IMR-90 (cell line): ENCODE measurements at places on chromosomes 4 and X. TPM values are rescaled to one million over a fixed set of nuclear protein-coding genes. Genes with fewer than 3 reads are reported as not detected.

DNA sequence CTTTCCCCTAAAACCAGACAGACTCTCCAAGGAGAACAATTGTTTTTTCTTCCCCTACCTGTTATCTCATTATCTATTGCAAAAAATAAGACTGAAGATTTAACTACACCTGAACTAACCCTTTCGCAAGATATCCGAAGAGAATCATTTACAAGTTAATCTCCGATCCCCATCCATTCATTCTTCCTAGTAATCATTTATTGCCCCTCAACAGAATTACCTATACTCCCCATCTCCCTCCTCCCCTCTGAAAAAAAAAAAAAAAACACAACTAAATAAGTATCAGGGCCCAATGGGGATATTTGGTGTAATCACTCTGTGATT lies 28.9 kb upstream of the AP1S2 start:
- no peak for DNase-seq

GRCh38 chr4:139791681-139792080 lies 126.1 kb downstream of the MGST2 start:
- DNase-seq: no peak

GRCh38 chr4:83247415-83248357 lies 36.9 kb downstream of the COQ2 start:
- DNase-seq: no peak

GRCh38 chr4:146029939-146030710 lies 91.5 kb upstream of the ZNF827 start:
- DNase-seq: no peak

DNA sequence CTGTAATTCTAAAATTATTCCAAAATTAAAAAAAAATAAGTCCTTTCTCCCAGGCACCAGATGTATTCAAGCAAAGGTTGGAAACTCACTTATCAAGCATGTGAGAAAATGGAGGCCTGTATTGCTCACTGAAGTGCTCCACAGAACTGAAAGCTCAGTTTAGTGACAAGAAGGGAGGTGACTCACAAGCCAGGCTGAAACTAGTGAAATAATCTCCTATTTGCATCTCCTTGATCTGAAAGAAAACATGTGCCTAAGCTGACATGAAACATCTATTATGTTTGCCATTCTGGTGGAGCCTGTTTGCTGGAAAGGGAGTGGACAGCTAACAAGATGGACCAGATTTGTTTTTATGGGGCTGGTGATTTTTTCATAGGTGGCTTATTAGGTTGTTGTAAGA lies 54.0 kb upstream of the AMELX start:
- peak; percentile 77 for DNase-seq

GRCh38 chr4:91099666-91100065 lies 972.5 kb downstream of the CCSER1 start:
- DNase-seq: no peak

GRCh38 chr4:110616238-110617074 lies 6.4 kb downstream of the PITX2 start:
- no peak for DNase-seq

GRCh38 chrX:152813206-152813605 lies 17.4 kb downstream of the CETN2 start:
- DNase-seq: no peak

DNA sequence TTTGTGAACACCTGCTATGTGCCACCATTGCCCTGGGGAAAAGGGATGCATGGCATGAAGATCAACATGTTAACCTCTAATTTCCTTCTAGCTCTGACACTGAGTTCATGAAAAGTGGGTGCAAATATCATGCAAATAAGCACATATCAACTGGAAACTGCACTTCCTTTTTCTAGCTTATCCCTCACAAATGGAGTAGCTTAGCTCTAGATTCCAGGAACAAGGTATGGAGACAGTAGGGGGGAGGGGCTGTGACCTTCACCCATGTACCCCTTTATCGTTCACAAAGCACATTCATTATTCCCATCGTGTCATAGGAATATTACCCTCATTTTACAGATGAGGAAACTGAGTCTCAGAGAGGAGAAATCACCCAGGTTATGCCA lies 37.4 kb downstream of the STARD8 start:
- DNase-seq: no peak

GRCh38 chr4:172899861-172900260 lies 268.8 kb upstream of the GALNT7 start:
- DNase-seq: no peak

- no peak for DNase-seq
These were observed 49.5 kb downstream of the CLCN4 start for GRCh38 chrX:10206317-10206716.

DNA sequence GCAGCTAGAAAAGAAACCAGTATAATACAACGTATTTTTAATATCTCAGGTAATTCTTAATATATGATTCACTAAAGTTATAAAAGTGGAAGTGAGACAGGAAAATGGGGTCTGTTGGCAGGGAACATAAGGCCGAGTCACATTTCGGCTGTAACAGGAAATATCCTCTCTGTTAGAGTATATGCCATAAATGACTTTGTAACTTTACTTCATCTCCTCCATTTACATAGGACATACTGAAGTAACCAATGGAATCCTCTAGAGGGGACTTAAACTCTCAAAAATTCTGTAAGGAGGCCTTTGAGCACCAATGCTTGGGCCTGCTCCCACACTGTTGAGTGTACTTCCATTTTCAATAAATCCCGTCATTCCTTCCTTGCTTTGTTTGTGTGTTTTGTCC lies 71.3 kb downstream of the ANKRD17 start:
- DNase-seq: peak; percentile 53

DNA sequence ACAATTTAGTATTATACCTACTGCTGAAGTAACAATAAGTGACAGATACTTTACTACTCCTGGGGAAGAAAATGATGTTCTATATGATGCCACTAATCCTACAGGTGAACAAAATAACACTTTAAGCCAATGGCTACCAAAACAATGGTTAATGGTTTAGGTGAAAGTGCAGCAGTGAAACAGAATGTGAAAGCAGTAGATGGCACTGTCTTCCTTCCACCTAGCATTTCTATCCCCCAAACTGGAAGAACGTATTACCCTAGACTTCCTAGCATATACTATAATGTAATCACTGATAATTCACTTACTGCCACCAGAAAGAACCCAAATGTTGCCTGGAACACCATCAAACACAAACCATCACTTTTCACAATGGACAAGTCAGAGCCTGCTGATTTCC lies 18.9 kb upstream of the CABS1 start:
- DNase-seq: no peak

DNA sequence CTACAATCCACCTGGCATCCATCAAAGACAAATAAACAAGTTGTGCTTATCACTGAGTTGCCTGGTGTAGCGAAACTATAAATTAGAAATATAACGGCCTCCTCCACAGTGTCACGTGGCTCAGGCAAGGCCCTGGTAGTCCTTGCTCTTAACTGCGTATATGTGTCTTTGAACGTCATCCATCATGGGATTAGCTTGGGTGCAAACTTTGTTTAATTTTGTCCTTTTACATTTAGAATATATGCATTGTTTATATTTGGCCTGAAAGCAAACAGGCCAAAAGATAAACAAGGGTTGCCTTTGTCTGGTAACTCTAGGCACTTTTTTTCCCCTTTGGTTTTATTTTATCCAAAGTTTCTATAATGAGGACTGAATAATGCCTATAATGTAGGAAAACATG lies 184.9 kb downstream of the KIT start:
- no peak for DNase-seq

DNA sequence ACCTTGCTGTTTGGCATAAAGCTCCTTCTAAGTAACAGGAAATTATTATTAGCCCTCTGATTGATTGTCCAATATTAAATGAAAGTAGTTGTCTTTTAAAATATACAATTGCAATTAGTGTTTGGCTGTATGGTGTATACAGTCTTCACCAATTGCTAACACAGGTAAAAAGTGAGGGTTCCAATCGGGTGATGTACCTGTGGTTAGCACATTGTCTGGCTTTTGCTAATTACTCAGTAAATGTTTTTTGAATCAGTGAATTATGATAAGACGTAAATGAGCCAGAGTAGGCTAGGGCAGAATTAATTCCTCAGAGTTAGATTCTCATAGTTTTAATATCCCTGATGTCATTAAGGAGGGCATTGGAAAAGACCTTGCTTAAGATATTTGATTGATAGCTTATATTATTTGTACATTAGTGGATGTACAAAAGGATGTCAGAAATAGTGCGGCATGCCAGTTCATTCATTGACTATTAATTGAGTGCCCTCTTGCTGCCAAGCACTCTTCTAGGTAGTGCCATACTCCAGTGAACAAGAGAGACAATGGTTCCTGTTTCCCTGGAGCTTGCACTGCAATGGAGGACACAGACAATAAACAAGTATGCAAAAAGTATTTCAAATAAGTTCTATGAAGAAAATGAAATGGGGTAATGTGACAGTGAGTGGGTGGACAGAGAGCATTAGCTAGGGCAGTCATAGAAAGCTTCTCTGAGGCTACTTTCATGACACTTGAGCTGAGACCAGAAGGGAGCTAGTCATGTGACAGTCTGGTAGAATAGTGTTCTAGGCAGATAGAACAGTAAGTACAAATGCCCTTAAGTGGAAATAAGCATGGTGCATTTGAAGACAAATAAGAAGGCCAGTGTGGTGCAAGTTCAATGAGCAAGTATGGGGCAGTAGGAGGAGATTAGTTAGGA lies 205.9 kb upstream of the CASK start:
- DNase-seq: no peak

GRCh38 chr4:21656832-21657231 lies 291.7 kb downstream of the KCNIP4 start:
- no peak for DNase-seq

Gene RPL10
- 4,696 and 7,467 TPM in 2 replicates for polyA plus RNA-seq

Gene CSN1S1
- not detected in 2 replicates for polyA plus RNA-seq

Gene P2RY8
- not detected in 2 replicates for polyA plus RNA-seq

Gene PDLIM5
- 96.5 and 98.9 TPM in 2 replicates for polyA plus RNA-seq

Gene FATE1
- polyA plus RNA-seq: not detected in 2 replicates

Gene MAGED1
- polyA plus RNA-seq: 502 and 552 TPM in 2 replicates

Gene ZNF674
- polyA plus RNA-seq: 1.7 and 2.2 TPM in 2 replicates

Gene GSX2
- polyA plus RNA-seq: not detected in 2 replicates

Gene MAGEA6
- polyA plus RNA-seq: not detected in 2 replicates

Gene ZDHHC9
- 25.9 and 28.4 TPM in 2 replicates for polyA plus RNA-seq

Gene MAGIX
- 1.0 and 1.1 TPM in 2 replicates for polyA plus RNA-seq

Gene HPSE
- 0.09 TPM in 2 replicates for polyA plus RNA-seq

Gene EDA2R
- polyA plus RNA-seq: 12.7 and 14.7 TPM in 2 replicates

Gene VEGFC
- polyA plus RNA-seq: 43.7 and 49.7 TPM in 2 replicates

Gene PABPC4L
- polyA plus RNA-seq: 0.22 and 0.26 TPM in 2 replicates
